Stimulated activated naive B cell treated with anti-CD40 and anti-IgM and Interleukin-4, amounts not matched to agents 10 μg/mL and 1 μg/mL and 100 μg/mL, for 72 hours (primary cell): ENCODE measurements at places on chromosomes 4 and X.

DNA sequence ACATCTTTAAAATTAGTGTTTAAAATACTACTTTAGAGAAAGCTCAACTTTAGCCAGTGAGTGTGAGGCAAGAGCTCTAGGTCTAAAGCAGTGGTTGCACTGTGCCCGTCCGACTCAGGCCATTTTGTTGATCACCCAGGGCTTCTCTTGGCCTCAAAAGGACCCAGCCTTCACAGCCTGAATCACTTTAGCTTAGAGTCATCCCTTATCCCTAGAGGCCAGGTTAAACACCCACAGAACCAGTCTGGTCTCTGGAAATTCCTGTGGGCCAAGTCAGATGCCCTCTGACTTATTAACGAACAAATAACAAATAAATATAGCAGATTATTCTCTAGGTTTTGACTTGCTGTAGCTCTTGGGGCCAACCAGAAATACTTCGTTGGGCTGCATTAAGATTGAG is 102.3 kb downstream of the WWC2 start:
- no peak for DNase-seq

DNA sequence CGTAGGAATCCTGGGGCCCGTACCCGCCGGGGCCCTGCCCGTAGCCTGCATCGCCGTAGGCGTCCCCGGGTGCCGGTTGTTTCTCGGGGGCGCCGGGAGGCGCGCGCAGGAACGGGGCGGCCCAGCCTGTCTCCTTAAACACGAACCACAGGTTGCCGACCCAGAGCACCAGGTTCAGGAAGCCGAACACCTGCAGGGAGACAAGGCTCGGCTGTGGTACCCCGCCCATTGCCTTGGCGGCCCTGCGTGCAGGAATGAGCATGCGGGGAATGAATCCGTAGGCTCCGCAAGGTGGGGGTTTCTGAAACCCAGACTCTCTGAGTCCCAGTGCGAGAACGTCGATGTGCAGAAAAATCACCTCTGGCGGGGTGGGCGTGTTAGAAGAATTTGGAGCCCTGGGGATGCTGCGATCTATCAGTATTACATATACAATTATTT is 5.4 kb upstream of the PRICKLE3 start:
- DNase-seq = no peak

GRCh38 chr4:150050566-150050965 is 27.7 kb upstream of the DCLK2 start:
- no peak for DNase-seq

- no peak for DNase-seq
These were observed 132.2 kb downstream of the BMPR1B start for GRCh38 chr4:94889946-94890345.

DNA sequence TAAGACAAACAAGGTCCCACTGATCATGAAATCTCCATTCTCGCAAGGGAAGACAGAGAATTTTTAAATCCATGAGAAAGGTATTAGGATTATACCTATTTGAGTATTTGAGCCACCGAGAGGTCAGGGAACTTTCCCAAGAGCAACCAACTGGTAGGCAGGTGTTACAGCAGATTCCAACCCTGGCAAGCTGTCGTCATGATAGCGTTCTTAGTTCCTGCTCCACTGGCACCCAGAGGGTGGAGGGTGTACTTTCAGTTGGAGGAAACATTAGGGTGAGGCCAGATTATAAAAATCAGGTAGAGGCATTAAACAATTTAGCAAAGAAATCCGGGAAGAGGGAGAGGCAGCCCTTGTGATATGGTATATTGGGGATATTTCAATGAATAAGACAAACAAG is 23.3 kb downstream of the COQ2 start:
- no peak for DNase-seq
